ENCODE measurements at places on chromosomes 6 and 20.

DNA sequence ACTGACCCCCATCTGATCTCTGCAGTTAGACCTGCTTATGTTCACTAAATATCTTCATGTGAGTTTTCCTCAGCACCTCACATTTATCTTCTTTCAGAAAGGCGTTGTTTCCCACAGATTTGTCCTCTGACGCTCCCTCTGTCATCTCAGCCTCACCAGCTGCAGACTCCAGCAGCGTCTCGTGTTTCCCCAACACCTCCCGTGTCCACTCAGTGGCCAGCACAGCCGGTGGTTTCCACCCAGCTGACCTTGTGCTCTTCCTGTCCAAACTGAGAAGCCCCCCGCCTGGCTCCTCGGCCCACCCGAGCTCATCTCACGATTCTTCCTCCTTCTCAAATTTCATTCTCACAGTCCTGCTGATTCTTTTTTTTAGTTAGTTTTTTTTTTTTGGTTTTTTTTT is 12.5 kb downstream of the ERMARD start:
- DNase-seq: no peak

DNA sequence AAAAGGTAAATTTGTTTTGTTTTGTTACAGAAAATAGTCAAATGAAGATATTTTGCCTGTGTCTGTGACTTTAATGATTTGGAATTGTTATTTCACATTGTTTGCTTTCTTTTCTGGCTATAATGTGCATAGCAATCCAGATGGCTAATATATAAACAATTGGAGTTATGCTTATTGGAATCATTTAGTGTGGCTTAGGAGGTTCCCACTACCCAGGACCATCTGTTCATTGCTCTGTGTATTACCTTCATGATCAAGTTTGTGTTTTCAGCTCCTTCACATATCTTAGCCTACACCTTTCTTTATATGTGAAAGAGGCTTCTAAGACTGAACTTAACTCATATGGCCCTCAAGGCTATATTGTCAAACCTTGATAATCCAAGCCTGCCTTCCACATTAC is 232.9 kb downstream of the BCKDHB start:
- DNase-seq: no peak

GRCh38 chr6:43986177-43986825 is 141.0 kb downstream of the MRPL14 start:
- no peak for DNase-seq

- DNase-seq: peak; percentile 83
These were observed 57.9 kb upstream of the MANEA start for GRCh38 chr6:95519228-95520037.

DNA sequence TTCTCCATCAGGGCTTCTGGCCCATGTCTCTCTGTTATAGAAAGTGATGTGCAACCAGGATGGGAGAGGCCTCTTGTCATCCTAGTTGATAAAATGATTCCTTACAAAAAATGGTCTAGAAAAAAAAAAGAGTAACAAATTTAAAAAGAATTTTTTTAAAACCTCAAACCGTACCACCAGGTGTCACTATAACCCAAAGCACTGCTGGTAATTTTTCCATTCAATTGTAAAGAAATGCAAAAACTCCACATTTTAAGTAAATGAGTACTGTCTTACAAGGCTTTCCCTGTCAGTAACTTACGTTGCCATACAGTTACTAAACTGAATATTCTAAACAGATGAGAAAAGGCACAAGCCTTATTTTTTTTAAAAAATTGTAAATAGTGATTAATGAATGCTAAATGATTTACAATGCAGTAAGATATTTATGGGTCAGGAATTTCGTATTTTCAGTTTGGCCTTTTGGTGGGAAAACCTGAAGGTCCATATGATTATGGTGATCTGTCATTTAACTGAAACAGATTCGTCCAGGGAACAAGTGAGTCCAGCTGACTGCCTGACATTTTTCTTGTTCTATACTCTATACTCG is 95.4 kb downstream of the OGFRL1 start:
- DNase-seq: peak; percentile 69

DNA sequence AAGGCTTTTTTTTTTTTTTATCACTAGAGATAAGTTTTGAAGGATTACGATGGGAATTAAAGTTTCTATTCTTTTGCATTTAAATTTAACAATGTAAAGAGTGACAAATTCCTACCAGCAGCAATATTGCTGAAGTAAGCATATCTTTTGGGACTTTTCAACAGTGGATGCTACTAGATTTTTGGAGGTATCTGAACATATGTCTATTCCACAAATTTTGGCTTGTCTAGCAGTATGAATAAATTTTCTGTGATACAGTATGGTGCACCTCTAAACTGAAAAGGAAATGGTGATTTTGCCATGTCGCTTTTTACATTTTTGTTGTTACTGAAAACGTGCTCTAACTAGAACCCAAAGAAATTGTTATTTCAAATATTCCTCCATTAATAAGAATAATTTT is 368.3 kb upstream of the MANEA start:
- DNase-seq: no peak

DNA sequence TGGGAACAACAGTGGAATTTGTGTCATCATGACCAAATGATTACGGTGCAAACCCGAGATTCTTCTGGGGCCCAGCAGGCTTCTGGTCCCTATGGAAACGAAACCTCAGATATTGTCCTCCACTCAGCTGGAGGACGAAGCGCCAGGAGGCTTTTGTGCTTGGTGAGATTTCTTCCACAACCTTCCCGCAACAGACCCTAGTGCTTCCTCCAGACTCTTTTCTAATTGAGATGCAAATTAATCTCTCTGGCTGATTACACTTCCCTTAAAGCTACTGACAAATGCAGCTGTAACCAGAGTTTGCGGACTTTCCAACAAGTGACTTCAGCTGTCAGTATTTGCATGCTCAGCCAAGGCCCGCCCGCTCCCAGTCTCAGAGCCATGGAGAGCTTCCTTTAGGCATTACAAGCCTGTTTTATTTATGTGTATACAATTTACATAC is 96.0 kb downstream of the INSM1 start:
- no peak for DNase-seq
